Activated CD8-positive, alpha-beta T cell treated with anti-CD3 and anti-CD28 coated beads for 36 hours (primary cell): ENCODE measurements at places on chromosomes 3 and 15. TPM values are rescaled to one million over a fixed set of nuclear protein-coding genes. Genes with fewer than 3 reads are reported as not detected.

TNFAIP8L3 gene
- not detected for total RNA-seq

DNA sequence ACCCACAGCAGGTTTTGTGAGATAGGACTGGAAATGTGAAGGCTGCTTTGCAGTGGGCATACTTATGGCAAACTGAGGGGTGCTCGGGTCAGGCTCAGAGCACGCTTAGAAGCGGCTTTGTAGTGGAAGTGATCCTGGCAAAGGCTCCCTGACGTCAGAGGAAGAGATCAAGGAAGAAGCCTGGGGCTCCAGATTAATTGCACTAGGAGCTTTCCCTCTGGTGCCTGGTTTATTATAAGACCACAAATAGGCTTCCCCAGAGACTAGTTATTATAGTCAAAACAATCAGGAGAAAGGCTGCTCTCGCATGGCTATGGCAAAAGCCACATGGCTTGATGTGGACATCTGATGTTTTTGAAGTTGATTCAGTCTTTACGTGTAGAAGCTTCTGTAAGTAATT, 515.1 kb downstream of the GABRG3 start:
- H3K36me3 ChIP-seq, result peaks cover 1% of the 10 kb centered on the region
- no peaks in the 10 kb centered on the region for H3K4me1 ChIP-seq

DNA sequence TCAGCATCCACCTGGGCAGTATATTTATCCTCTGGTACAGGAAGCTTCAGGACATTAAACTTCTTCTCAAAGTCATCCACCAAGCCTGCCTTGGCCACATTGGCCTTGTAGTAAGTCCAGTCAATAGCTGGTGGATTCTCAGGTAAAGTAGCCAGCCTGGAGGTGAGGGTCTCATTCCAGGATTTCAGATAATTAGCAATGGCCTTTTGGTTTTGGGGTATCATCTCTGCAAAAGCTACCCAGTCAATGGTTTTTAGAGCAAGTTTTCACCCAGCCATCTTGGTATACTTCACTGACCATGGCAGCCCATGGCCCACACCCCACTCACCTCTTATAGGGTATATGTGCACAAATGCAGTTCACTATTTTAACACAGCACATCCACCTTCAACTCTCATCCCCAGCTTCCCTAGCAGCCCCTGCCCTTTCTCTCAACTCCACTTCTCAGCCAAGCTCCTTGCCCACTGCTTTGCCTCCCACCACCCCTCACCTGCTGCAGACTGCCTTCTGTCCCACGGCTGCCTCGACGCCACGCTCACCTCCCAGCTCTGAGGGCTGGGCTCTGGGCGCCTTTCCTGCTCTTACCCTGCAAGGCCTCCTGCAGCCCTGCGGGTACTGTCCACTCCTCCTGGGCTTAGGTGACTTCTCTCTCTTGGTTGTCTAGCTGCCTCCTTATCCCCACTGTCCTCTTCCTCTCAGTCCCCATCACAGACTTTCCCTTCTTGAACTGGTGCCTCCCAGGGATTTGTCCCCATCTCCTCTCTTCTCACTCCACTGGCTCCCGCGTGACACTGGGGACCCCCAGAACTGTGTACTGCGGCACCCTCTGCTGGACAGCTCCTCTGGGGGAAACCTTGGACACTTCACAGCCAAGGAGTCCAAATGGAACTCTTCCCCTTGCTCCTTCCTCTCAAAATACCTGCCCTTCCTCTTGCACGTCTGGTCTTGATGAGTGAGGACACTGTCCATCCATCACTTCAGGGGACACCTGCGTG, 1.7 kb upstream of the TGM5 start:
- peaks cover 8% of the 10 kb centered on the region for H3K27me3 ChIP-seq
- peak; percentile 72 for DNase-seq
- no peaks in the 10 kb centered on the region for H3K36me3 ChIP-seq
- H3K4me1 ChIP-seq, result no peaks in the 10 kb centered on the region
- no peak overlapping the region for H3K4me3 ChIP-seq

DNA sequence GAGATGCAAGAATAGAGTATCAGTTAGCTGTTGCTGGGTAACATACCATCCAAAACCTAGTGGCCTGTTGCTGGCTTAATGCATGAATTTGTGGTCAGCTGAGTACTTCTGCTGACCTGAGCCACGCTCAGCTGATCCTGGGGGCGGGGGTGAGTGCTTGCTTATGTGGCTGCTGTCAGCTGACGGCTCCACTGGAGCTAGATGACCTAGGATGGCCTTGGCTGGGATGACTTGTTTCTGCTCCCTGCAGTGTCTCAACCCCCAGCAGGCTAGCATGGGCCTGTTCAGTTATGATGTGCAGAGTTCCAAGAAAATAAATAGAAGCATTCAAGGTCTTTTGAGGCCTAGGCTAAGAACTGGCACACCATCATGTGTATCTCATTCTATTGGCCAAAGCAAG, 63.9 kb downstream of the FBLN2 start:
- DNase-seq, result no peak
- peaks cover 8% of the 10 kb centered on the region for H3K36me3 ChIP-seq
- H3K27ac ChIP-seq, result no peak overlapping the region
- H3K4me1 ChIP-seq, result no peaks in the 10 kb centered on the region
- no peak overlapping the region for H3K4me3 ChIP-seq

NUP210 gene
- total RNA-seq, result 142 TPM

DNA sequence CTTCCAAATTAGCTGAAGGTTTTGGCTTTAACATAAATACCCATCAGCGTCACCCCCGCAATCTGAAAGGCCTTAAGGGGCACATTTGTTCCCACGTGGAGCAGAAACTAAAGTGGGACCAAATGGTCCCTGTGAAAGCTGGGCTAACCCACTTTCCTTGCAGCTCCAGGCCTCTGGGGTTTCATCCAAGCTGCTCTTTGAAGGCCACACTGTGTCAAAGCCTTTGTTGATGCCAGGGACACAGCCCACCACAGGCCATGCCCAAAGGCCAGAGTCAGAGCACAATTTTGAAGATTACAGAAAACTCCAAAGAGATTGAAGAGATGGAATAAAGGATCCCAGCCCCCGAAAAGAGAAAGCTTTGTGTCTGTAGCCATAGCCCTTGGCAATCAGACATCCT, 2.7 kb upstream of the ADPGK start:
- no peak overlapping the region for H3K27ac ChIP-seq
- H3K36me3 ChIP-seq, result peaks cover 16% of the 10 kb centered on the region
- no peaks in the 10 kb centered on the region for H3K27me3 ChIP-seq
- no peak overlapping the region for H3K4me3 ChIP-seq
- peaks cover 26% of the 10 kb centered on the region for H3K4me1 ChIP-seq

DNA sequence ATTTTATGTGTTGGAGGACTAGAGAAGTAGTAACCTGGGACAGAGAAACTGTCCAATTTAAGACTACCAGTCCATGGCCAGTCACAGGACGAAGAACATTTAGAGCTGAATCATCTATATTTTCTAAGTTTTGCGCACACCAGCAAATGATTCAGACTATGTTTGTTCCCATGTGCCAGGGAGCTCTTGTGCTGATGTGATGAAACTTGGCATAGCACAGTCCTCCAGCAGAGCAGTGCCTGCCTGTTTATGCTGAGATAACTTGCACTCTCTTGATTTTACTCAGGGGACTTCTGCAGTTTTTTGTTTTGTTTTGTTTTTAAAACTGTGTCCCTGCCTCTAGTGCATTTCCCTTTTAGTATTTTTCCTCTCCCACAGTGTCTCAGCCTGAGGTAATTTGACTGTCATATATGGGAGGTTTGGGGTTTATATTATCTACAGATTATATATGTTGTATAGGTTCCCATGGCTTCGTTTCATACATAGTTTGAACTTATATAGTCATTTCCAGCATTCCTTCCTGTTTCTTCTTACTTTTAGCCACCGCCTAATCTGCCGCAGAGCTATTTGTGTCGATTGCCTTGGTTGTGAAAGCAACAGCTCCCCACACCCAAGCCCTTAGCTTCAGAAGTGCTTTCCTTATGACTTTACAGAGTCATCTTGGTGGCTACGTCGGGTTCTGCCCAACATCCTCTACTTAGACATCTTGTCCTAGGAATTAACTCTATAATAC, 45.5 kb downstream of the PPM1L start:
- H3K27ac ChIP-seq, result no peak overlapping the region
- peak overlapping the region; percentile 19 for H3K4me3 ChIP-seq
- DNase-seq, result peak; percentile 72
